ENCODE measurements at places on chromosomes 2 and 18.

DNA sequence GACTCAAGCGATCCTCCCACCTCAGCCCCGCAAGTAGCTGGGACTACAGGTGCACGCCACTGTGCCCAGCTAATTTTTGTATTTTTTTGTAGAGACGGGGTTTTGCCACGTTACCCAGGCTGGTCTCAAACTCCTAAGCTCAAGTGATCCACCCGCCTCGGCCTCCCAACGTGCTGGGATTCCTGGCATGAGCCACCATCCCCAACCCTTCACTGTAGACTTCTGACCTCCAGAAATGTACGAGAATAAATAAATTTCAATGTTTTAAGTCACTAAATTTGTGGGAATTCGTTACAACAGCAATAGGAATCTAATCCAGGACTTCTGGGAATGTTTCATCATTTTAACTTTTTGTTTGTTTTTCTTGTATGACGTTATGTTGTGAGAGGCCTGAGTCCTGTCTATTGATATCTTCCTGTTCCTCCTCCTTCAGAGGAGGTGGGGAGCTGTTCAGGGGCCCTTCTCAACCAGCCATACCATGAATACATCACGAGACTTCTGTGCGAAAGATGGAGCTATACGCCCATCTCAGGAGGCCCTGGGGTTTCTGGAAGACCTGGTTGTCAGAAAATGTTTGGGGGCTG is 40.0 kb downstream of the TEX44 start:
- DNase-seq, result peak; percentile 76

DNA sequence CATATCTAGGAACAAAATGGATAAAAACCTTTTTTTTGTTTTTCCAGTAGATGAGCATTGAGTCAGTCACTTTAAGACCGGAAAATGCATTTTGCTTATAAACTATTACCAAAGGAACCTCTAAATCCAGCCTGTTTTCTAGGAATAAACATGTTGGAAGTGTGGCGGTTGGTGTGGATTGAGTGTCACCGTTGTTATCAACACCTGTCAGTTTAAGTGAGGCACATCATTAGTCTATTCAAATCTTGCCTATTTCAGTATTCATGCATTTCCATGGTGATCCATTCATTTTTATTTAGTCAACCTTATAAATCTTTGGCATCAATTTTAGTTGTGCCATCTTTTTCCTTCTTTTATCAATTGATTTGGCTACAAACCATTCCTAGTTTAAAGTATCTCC is 3.3 kb downstream of the KLHL29 start:
- no peak for DNase-seq

DNA sequence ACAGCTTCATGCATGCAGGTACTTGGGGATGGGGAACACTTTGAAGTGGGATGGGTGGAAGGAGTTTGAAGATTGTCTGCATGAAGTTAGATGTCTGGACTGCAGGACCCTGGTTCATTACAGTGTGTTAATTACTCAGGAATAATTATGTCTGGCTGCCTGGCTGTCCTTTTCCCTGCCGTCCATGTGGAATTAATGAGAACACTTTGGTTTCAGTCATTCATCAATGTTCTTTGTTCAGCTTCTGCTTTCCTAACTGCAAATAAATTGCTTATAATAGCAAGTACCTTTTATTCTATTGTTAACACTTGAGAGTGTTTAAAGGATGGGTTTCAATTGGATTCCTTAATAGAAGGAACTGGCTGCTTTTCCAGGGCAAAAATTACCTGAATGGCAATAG is 35.8 kb downstream of the MTCL1 start:
- no peak for DNase-seq

GRCh38 chr18:574865-575645 is 5.1 kb upstream of the CETN1 start:
- no peak for DNase-seq

- no peak for DNase-seq
These were observed at the start of gene NETO1 for GRCh38 chr18:72867746-72868584. TSS of gene NETO1 (minus strand) at chr18:72867987. CDS start at chr18:72867291, 696 bp downstream.

DNA sequence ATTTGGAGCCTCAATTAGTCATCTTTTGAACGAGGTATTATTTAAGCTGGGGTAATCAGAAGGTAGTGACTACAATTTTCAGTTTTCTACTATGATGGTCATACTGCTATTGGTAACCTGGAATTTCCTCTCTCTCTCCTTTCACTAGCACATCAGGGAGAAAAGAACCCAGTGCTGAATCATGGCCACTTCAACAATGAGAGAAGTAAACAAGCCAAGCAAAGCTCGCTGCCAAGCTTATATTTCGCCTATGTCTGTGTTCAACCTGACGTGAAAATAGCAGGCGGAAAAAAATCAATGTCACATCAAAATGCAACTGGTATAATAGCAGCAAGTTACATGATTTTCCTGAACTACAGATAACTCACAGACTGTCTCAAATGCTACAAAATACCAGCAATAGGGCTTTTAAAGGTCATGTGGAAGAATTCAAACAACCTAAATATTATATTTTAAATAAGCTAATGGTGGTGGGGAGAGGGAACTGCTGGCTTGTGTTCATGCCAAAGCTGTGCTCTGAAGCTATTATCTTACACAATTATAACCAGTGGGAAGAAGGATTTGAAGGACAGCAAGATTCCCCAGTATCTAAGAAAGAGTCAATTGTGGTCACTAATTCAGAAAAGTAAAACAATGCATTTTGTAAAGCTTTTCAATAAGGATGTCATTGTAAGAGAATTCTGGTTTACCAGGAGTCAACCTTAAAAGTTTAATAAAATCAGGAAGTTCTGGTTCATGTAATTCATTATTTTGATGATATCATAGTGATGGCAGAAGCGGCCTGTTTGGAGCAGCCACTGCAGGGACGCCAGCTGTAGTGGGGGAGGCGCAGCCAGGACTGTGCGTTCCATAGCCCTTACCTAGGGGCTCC is 38.0 kb downstream of the RNF152 start:
- DNase-seq, result peak; percentile 54

GRCh38 chr2:156435718-156436496 is at the start of gene GPD2:
TSS of gene GPD2 (plus strand) at chr2:156436379. CDS start at chr2:156476106, 39,727 bp downstream.
- peak; percentile 88 for DNase-seq

DNA sequence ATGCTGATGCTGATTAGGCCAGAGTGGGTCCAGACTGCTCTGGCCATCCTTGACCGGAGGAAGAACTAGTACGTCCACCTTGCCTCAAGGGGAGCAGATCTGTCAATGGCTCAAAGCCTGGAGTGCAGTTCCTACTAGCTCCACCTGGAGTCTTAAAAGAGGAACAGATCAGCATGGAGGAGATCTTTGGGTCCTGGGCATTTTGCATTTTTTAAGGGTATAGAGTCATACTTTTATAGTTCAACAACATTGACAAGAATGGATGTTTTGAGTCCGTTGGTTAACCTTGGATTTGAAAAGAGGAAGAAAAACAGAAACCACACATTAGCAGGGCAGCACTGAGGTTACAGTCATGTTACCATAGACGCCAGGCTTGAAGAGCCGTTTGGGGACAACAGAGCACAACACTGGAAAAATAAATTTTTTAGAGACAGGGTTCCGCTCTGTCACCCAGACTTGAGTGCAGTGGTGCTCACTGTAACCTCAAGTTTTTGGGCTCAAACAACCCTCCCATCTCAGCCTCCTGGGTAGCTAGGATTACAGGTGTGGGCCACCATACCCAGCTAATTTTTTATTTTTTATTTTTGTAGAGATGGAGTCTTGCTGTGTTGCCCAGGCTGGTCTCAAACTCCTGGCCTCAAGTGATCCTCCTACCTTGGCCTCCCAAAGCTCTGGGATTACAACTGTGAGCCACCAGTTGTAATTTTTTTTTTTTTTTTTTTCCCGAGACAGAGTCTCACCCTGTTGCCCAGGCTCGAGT is 78.5 kb downstream of the PRKCE start:
- DNase-seq, result no peak

DNA sequence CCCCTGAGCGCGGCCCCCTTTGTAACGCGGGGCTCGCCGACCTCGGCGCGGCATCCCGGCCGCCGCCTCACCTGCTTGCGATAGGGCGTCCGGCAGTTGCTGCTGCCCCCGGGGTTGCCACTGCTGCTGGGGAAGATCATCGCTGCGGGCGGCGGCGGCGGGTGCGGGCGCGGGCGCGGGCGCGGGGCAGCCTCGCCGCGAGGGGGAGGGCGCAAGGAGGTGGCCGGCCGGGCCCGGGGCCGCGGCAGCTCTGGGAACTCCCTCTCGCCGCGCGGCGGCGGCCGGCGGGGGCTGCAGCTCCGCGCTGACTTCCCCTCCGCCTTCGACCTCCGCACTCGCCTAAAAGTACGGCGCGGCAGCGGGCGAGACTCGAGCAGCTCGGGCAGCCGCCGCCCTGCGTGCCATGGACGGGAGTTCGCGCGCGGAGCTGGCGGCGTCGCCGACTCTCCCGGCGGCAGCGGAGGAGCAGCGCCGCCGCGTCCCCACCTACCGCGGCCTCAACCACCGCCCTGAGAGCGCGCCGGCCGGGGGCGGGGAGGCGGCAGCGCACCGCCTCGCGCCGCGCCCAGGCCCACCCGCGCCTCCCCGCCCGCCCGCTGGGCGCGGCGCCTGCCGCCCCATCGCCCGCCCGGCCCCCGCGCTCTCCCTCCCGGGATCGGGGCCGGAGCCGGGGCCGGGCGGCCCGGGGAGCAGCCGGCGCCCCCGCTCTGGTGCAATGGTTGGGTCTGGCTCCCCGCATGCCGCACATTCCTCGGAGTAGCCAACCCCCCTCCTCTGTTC is 86.0 kb downstream of the RBMS1 start:
- DNase-seq, result peak; percentile 75

DNA sequence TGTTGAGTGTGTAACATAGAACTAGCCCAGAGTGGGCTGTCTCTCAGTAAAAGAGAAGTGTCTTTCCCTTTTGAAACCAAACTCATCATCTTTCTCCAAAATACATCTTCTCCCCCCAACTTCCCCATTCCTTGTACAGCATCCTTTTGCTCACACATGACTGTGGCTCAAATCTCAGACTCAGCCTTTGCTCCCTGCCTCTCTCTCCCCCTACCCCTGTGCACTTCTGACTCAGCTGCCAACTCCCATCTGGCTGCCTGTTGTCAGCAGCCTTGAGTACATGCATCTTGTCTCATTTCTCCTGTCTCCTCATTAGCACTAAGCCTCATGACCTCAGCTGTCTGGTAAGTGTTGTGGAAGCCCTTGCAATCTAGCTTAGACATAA is 18.1 kb upstream of the MGAT4A start:
- DNase-seq, result no peak

- no peak for DNase-seq
These were observed 18.3 kb downstream of the ARHGEF33 start for GRCh38 chr2:38907743-38908562.

DNA sequence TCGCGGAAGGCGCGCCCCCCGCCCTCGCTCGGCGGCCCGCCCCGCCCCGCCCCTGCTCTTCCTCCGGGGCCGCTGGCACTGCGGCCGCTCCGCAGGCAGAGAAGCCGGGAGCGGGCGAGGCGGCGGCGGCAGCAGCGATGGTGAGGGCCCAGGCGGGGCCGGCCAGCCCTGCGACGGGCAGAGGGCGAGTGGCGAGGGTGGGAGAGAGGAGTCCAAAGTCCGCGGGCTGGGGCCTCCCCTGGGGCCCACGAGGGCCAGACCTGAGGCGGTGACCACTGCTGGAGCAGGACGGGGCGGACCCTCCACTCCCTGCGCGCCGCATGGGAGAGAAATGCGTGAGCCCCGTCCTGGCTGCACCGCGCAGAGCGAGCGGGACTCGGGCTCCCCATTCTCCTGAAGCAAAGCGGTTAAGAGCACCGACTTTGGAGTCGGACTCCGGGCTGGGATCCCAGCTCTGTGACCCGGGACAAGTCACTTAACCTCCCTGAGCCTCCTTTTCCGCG is at the start of gene VAMP5:
VAMP5 (plus strand) TSS at position 78 of the 503 bp plus-strand sequence; CDS start at position 138, 60 bp downstream.
- DNase-seq, result no peak

- DNase-seq, result no peak
These were observed 71.9 kb downstream of the ACVR2A start for GRCh38 chr2:147916723-147917122.

- DNase-seq, result peak; percentile 61
These were observed 28.1 kb downstream of the NCKAP1 start for GRCh38 chr2:183010112-183010511.

- DNase-seq, result no peak
These were observed 7.1 kb downstream of the C2orf92 start for GRCh38 chr2:97676620-97677019.

- DNase-seq, result no peak
These were observed 212.8 kb downstream of the CDCA7 start for GRCh38 chr2:173567493-173567892.

DNA sequence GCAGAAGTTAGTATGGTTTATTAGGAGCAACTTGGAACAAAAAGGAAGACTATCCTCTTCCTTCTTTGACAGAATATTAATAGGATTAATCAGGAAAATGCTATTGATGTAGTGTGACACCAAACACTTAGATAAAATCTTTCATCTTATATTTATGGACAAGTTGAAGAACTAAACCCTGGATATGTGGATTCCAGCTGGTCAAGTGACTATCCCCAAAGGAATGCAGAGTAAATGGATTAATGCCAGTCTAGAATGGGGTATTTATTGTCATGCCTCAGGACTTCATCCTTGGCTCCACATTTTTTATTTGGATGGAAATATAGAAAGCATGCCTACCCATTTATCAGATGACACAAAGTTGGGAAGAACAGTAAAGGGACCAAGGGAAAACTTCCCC is 124.0 kb upstream of the TTC39C start:
- peak; percentile 42 for DNase-seq

GRCh38 chr18:8020132-8020846 is 453.2 kb downstream of the PTPRM start:
- no peak for DNase-seq

DNA sequence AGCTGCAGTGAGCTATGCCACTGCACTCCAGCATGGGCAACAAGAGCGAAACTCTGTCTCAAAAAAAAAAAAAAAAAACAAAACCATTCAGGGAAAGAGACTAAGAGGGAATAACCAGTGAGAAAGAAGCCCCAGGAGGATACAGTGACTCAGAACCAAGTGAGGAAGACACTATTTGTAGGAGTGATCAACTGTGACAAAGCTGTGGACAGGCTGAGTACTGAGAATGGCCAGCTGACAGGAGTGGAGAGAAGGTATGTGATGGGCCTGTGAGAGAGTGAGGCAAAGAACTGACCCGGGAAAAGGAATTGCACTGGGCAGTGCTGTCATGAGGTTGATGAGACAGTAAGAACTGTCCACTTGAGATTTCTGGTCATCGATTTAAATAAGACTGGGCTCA is 6.7 kb upstream of the LCT start:
- no peak for DNase-seq

DNA sequence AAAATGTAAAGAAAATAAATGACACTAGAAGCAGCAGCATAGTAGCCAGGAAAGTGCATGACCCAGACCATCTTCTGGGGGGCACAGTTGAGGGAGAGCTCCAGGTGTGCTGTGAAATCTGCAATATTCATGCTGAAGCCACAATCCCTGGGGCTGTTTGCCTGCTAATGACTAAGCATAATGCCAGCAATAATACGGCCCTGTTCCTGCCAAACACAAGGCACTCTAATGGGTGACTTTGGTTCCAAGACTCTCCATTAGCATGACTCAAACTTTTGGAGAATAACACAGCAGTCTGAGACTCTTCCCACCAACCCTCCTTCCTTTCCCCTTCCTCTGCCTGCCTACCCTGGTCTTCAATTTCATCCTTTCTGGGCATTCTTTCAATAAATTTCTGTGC is 77.9 kb upstream of the DOCK10 start:
- peak; percentile 15 for DNase-seq

GRCh38 chr2:28263690-28264089 is 129.0 kb upstream of the FOSL2 start:
- no peak for DNase-seq

GRCh38 chr2:235494716-235495372 is 1.0 kb downstream of the AGAP1 start:
- peak; percentile 43 for DNase-seq

- no peak for DNase-seq
These were observed 38.0 kb downstream of the TSHZ1 start for GRCh38 chr18:75248426-75249174.
